ENCODE measurements at places on chromosomes 1 and 21.

GRCh38 chr1:175419684-175420517 lies 227.3 kb upstream of the KIAA0040 start:
- DNase-seq = no peak

- no peak for DNase-seq
Measured at GRCh38 chr1:89780721-89781120, 40.1 kb upstream of the LRRC8D start.

- DNase-seq = no peak
Measured at GRCh38 chr1:1422465-1423244, 1.6 kb upstream of the ANKRD65 start.

DNA sequence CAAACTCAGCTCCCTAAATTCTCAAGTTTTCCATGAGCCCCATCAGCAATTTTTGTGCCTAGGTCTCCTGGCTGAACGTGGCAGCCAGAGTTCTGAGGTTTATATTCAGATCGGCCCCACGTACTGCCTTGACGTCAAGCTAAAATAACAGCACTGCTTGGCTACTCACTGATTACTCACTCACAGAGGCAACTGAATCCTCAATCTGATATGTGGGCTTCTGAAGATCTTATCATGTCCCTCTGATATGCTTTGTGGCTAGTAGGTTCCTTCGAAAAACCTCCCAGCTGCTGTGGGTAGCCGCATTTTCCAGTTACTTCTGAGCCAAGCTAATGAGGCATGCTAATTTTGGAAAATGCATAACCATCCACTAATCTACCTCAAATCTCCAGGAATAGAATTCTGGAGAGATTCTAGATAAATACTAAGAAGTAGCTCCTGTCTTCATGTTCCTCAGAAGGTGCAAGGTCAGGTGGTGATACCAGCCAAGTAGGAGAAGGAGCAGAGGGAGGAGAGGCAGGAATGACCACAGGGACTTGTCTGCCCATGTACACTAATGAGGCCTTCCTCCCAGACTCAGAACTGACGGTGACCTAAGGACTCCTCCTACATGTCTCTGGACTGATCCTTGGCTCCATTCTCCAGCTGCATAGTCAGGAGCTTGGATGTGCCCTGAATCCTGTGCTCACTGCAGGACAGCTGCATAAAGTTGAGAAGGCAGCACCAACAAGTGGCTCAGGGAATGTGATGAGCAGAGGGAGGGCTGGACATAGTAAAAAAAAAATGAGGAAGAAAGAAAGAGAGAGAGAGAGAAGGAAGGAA lies 263.7 kb downstream of the TNR start:
- no peak for DNase-seq

- no peak for DNase-seq
Measured at GRCh38 chr1:62977366-62977765, 193.4 kb downstream of the ATG4C start.

GRCh38 chr21:39319251-39319756 lies 5.9 kb upstream of the BRWD1 start:
- DNase-seq = no peak

DNA sequence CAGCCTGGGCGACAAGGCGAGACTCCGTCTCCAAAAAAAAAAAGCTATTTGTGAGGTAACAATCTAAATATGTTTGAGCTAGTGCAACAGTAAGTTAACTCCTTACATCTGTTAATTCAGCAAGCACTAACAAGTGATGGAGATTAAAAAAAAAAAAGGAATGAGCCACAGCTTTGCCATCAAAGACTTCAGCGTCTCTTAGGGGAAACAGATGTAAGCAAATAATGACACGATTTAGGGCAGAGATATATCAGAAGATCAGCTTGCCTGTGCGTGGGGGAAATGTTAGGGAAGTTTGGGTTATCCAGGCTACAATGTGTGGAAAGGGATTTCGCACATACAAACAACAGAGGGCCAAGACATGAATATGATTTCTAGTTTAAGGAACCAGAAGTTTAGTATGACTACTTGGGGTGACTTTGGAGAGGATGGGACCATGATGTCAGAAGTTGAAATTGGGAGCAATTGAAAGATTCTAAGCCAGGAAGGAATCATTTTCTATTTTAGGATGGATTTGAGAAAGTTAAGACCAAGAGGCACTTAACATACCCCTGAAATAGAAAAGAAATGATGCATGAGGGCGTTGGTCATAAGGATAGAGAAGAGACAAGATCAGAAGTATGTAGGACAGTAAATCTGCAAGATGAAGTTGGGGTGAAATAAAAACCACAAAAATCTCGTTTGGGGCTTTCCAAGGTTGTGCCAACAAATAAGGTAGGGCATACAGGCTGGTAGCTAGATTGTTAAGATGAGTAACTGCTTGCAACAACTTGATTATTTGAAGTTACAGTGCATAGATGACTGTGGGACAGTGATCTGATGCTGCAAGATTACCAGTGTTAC lies 2.4 kb upstream of the BRWD1 start:
- DNase-seq = no peak

DNA sequence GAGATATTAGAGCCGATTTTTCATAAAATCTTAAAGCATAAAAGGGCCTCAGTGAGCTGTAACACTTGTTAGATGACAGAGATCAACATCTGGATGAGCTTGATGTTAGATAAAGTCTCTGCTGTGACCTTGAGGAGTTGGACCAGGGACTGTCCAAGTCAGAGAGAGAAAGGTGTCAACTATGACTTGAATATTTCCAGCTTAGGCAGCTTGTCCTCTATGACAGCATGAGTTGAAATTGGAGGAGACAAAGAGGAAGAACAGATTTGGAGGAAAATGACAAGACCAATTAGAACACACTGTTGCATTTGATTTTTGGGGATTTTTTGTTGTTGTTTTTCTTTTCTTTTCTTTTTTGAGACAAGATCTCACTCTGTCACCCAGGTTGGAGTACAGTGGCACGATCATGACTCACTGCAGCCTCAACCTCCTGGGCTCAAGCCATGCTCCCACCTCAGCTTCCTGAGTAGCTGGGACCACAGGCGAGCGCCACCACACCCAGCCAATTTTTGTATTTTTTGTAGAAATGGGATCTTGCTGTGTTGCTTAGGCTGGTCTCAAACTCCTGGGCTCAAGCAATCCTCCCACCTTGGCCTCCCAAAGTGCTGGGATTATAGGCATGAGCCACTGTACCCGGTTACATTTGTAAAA lies 35.3 kb upstream of the CLIC4 start:
- DNase-seq = no peak

- DNase-seq = no peak
Measured at GRCh38 chr1:24987875-24988557, 57.9 kb upstream of the RUNX3 start.

DNA sequence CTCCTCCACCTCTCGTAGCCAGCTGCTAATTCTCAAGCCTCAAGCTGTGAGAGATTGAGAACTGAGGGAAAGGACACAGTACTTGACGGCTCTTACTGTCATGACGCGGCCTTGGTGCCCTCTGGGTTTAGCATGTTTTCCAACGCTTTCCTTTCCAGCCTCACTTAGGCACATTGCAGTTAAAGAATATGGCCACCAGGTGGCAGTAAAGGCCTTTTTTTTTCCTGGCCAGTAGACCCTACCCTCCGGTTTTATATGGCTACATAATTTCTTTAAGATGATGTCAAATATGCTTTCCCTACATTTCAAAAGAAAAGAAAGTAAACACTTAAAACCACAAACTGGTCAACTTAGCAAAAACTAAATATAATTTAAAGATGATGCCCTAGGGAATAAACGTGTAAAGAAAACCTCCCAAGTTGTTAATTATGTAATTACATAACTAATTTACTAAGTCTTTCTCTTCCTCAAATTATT lies 56.8 kb upstream of the PRDX6 start:
- peak; percentile 49 for DNase-seq

DNA sequence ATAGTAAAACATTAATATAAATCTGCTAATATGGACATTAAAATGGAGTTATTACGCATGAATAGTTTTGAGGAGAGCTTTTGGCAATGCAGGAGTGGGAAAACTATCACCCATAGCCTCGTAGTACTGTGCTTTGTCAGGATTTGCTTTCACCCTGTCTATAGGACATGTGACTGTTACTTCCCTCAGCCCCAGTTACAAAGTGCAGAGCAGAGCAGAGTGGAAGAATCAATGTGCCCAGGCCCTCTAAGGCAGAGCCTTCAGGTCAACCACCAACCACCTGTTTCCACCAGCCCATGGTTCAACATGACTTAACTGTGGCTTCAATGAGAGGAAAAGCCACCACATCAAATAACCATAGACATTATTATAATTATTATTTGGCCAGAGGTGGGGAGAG lies 68.9 kb upstream of the C8B start:
- DNase-seq = no peak

DNA sequence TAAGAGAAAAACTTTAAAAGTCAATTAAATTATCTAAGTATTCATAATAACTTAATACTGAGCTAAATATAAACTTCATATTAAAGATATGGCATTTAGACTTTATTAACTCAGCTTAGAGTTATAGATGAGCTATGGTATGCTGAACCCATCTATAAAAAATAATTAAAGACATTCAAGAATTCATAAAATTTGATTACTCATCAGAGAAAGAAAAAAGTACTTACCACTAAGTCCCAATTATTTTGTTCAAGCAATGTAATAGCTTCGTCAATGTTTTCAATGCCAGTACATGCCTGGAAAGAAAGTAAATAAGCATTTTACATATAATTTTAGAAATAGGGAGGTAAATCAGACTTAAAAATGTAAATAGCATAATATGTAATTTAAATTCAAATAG lies 102.4 kb downstream of the FAF1 start:
- no peak for DNase-seq

DNA sequence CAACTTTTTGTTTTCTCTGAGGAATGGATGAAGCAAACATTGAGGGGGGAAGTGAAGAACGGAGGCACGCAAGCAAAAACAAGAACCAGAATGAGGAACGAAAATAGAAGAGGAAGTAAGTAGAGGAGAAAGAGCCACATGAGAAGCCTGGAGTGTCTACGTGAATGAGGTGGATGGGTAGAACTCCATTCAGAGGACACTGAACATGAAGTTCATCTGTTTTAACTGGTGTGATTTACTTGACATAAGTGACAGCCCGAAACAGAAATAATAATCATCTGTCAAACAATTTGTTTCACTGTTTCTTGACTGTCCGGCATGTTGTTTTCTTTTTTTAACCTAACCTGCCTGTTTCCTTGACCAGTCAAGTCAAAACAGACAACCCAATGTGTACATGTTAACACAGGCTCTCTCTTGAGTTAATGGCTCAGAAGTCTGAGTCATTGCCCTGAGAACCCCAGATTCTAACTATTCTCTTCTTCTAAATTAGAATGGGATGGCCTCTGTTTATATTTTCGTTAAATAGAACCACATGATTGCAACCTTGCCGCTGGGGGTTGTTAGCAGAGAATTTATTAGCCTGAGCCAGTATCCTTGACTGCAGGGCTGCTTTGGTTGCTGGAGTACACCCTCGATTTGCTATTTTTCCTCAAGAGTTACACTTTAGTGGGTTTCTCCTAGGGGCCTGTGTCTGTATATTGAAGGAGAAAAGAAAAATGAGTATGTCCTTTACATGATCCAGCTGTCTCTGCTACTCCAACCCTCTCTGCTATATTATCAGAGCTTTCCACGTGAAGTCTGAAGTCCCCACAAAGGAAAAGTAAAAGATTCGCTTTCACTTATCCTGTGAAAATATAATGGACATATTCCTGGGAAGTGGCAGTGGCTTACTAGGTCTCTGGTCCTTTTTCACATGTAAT lies 151.7 kb downstream of the ZC3H11B start:
- no peak for DNase-seq
